ENCODE measurements at places on chromosomes 3 and 15.

DNA sequence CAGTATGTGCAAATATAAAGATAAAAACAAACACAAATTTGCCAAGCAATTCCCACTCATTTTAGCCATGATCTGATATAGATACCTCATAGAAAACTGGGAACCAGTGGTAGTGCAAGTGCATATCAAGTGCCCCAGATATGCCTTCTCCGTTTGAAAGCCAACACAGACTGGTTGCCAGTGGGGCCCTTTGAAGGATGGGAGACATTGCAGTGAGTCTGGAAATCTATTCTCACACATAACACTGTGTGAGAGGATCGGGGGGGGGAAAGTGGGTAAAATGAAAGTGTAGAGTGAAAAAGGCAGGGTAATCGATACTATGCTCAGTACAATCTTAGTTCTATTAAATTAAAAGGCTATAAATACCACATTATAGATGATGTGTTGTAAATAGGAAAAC, 83.0 kb downstream of the CBLB start:
- no peak for DNase-seq

DNA sequence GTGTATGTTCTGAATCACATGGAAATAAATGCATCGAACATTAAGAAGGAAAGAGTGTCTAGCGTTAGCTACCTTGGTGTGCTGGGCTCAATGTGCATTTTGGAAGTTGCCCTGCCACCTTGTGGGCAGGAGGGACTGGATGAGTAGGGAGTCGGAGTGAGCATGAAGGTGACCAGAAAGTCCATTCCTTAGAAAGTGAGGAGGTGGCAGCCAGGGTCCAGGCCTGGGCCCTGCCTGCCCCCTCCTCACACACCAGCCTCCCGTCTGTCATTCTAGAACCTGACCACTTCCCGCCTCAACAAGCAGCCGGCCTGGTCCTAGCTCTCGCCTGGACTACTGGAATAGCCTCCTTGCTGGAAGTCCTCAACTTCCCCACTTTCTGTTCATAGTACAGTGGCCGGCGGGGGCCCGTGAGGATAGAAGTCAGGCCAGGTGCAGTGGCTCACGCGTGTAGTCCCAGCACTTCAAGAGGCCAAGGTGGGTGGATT, 10.2 kb upstream of the GATA2 start:
- no peak for DNase-seq

GRCh38 chr3:176958560-176958959, 238.7 kb downstream of the TBL1XR1 start:
- no peak for DNase-seq

GRCh38 chr15:100781961-100782530, 97.6 kb upstream of the ALDH1A3 start:
- no peak for DNase-seq

DNA sequence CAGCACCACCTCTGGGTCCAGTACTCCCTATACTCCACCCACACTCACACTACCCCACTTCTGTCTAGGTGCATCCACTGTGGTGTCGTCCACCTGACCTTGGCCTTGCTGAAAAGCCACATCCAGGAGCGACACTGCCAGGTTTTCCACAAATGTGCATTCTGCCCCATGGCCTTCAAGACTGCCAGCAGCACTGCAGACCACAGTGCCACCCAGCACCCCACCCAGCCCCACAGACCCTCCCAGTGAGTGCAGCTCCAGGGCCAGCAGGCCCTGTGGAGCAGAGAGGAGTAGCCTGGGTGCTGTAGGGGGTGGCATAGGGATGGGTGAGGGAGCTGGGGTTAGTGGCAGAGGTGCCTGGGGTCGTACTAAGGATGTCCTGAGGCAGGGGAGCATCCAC, 19.4 kb upstream of the ALPK3 start:
- DNase-seq = no peak

GRCh38 chr3:188353426-188353825, 199.5 kb downstream of the LPP start:
- no peak for DNase-seq

- no peak for DNase-seq
Observed at GRCh38 chr3:131107637-131108433, 81.2 kb downstream of the NEK11 start.

GRCh38 chr3:24434651-24435050, 60.0 kb downstream of the THRB start:
- no peak for DNase-seq

DNA sequence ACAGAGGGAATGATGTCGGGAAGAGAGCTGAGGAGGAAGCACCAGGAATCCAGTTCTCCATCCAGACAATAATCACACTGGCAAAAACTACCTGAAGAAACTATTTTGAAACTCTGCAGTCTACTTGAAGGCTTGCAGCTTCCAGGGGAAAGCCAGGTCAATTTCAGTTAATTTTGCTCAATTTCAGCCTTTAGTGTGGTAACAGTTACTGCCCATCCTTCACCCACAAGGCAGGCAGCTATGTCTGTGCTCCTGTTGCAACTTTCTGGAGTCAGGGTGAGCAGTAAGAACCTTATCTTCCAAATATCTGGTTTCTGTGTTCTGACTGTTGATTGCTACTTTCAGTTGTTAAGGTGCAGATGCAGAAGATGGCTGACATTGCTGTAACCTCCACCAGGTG, 221.7 kb downstream of the ADAMTS17 start:
- no peak for DNase-seq

DNA sequence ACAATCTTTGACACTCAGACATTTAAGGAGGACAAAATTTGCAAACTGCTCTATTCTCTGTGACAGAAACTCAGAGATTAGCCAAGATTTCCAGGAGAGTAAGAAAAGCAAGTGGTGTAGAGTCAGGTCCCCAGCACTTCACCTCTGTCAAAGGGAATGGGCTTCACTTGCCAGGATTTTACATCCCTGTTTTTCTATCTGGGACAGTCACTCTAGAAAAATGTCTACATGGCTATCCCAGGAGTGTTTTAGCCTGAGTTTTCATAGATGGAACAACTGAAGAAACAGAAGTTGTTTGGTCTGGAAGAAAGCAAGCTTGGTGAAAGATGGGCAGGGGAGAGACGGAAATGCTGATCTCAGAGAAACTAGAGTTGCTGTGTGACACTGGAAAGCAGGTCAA, 3.0 kb downstream of the FAM219B start:
- no peak for DNase-seq

DNA sequence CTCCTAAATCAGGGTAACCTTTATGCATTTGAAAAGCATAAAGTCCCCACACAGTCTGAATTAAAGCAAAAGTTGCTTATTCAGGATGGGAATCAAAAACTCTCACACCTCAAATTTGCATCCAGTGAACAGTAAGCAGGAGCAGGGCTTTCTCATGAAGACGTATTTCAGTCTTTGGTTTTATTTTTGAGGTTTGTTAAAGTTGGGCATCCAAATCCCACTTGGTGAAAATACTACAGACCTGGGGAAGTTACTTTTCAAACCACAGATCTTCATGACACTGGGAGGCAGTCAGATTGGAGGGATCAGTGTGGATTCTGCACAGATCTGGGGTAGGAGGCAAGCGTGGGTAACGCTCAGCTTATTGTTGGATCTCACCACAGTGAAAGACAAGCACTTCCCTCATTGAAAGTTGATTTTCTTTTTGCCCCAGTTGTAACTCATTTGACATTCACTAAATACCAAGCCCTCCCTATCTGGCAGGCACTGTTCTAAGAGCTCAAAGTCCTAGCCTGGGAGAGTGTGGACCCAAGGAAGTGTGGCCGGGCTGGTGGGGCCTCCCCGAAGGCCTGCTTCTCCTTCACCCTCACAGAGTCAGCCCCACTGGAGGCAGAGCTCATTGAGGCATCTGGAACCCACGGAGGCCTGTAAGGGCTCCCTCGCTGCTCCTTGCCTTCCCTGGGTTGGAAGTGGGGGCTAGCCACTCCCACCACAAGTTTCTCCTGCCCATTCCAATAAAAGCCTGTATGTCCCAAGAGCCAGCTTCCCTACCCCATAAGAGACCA, 783 bp upstream of the ISG20 start:
- no peak for DNase-seq

GRCh38 chr3:171758109-171758508, 52.2 kb downstream of the PLD1 start:
- DNase-seq = no peak

- DNase-seq = no peak
Observed at GRCh38 chr15:66894986-66895780, 170.2 kb upstream of the SMAD3 start.

DNA sequence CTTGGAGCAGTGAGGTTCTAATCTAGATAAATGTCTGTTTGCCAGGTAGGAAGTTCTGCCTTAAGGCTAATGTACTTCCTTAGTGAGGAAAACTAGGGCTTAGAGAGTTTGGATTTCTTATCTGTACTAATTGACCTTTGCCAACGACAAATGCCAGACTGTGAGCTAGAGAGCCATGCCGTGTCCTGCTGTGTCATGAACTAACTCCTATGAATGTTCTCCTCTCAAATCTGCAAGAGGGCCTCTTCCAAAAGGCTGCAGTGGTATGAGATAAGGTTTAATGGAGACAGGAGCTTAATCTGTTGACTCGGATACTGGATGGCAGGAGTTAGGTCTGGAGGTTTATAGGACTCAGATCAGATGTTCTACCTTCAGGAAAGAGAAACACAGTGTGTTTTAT, 524.9 kb downstream of the NTRK3 start:
- no peak for DNase-seq

- DNase-seq = no peak
Observed at GRCh38 chr15:32743411-32744140, 25.8 kb downstream of the GREM1 start.

- no peak for DNase-seq
Observed at GRCh38 chr15:63491116-63491827, 13.1 kb upstream of the USP3 start.

- DNase-seq = no peak
Observed at GRCh38 chr3:100695696-100696095, 13.6 kb upstream of the TFG start.
